Activated T-helper 1 cell treated with anti-CD3 and anti-CD28 coated beads, Interleukin-12 subunit alpha, Interleukin-12 subunit beta, Interleukin-2, Interleukin-4 antibody, amounts not matched to agents 30 ng/mL and 10 ng/mL and 1 ng/mL, durations not matched to agents 14 hours and 24 hours and 36 hours (primary cell): ENCODE measurements at places on chromosomes 11 and 22.
A peak's percentile ranks its signal among the peaks of the same experiment; 100 is the strongest.

GRCh38 chr11:69297787-69298266 lies 3.9 kb downstream of the MYEOV start:
- H3K27me3 ChIP-seq, result peaks cover 6% of the 10 kb centered on the region
- peak overlapping the region; percentile 97 for H3K27ac ChIP-seq
- peaks cover 64% of the 10 kb centered on the region for H3K4me1 ChIP-seq
- peaks cover 4% of the 10 kb centered on the region for H3K36me3 ChIP-seq

- H3K27ac ChIP-seq, result no peak overlapping the region
- peaks cover 27% of the 10 kb centered on the region for H3K4me1 ChIP-seq
- H3K36me3 ChIP-seq, result no peaks in the 10 kb centered on the region
- H3K4me3 ChIP-seq, result no peak overlapping the region
Measured at GRCh38 chr11:77470504-77470903, 3.4 kb downstream of the PAK1 start.

DNA sequence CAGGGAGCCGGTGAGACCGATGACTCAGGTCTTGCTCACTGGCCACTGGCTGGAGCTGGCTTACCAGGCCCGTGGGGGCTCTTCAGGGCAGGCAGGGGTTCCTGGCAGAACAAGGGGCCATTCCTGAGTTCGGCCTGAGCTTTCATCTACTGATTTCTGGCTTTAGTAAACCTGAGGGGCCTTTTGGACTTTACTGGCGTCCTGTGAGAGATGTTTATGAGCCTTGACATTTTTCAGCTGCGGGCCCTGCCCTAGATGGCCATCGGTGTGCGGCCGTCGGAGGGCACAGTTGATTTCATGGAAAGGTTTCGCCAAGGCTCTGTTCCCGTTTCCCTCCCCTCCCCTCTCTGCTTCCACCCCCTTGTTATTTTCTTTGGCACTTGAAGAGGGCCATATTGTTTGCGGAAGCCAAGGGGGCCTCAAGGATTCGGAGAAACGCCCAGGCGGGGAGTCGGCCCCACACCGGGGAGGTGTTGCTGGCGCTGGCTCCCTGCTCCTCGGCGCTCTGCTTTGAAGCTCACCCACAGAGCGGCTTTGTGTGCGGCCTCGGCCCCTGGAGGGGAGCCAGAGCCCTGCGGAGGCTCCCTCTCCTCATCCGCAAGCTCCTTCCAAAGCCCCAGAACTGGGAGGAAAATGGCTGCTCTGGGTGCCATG lies 17.7 kb downstream of the ELF5 start:
- H3K27me3 ChIP-seq, result peaks cover 6% of the 10 kb centered on the region
- H3K36me3 ChIP-seq, result no peaks in the 10 kb centered on the region
- H3K27ac ChIP-seq, result no peak overlapping the region
- H3K4me1 ChIP-seq, result no peaks in the 10 kb centered on the region

DNA sequence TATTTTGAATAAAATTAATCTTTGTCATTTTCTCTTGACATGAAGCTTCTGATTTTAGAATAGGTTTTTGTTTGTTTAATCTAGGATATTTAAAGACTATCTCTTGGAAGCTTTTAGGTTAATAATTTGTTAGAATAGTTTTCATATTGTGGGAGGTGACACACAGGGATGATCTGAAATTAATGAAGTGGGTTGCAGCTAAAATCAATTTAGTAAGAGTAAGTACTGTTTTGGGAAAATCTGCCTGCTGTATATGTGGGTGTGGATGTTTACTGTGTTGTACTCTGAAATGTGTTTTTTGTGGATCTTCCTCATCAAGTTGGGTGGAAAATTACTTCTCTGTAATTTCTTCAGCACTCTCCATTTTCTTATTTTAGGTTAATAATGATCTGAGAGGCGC lies 67.3 kb downstream of the BID start:
- no peak overlapping the region for H3K4me3 ChIP-seq
- H3K36me3 ChIP-seq, result peaks cover 13% of the 10 kb centered on the region
- no peak for DNase-seq
- no peaks in the 10 kb centered on the region for H3K27me3 ChIP-seq
- peaks cover 19% of the 10 kb centered on the region for H3K4me1 ChIP-seq

- no peak overlapping the region for H3K4me3 ChIP-seq
- no peaks in the 10 kb centered on the region for H3K36me3 ChIP-seq
- H3K4me1 ChIP-seq, result no peaks in the 10 kb centered on the region
- peak; percentile 28 for DNase-seq
Measured at GRCh38 chr11:1453611-1454034, 33.0 kb downstream of the MOB2 start.

DNA sequence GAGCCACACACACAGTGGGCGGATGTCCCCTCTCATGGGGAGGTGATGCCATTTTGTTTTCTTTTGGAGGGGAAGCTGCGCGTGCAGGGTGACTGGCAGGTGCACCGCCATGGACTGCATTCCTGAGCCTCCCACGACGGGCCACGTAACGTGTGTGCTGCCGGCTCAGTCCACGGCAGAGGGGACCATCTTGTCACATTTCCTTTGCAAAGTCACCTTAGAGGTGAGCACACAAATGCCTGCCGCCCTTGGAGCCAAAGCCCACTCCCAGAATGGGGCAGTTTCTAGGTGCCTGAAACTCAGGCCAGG lies 262.5 kb downstream of the CTTN start:
- H3K36me3 ChIP-seq, result no peaks in the 10 kb centered on the region
- no peaks in the 10 kb centered on the region for H3K4me1 ChIP-seq
- no peak for DNase-seq
- no peak overlapping the region for H3K27ac ChIP-seq
- peaks cover 12% of the 10 kb centered on the region for H3K27me3 ChIP-seq
